ENCODE measurements at places on chromosomes 3 and 15.

DNA sequence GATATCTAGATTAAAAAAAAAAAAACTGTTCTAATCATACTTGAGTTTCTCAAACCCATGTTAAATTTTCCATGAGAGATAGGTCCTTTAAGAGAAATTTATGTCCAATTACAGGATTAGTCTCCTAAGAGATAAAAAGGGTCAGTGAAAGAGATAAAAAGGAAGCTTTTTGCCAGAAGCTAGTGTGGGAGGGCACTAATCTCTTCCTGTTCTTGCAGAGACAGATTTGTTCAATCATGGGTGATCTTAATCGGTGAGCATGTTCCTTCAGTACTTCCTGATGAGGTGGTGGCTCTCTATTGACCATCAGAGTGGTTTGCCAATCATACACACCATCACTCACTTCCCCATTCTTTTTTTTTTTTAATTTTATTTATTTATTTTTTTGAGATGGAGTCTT is 16.9 kb upstream of the LPP start:
- no peak for DNase-seq

GRCh38 chr15:31468911-31469785 is 142.5 kb downstream of the KLF13 start:
- DNase-seq = no peak

GRCh38 chr3:23856286-23856685 is 50.5 kb downstream of the UBE2E1 start:
- DNase-seq = no peak

GRCh38 chr3:187919544-187919943 is 174.3 kb upstream of the BCL6 start:
- DNase-seq = no peak

GRCh38 chr3:48343432-48343831 is 10.0 kb upstream of the SPINK8 start:
- no peak for DNase-seq

Measured in islet precursor cell (in vitro differentiated cells).